Effector memory CD4-positive, alpha-beta T cell (primary cell): ENCODE measurements at places on chromosomes 5 and 9.
A peak's percentile ranks its signal among the peaks of the same experiment; 100 is the strongest.

DNA sequence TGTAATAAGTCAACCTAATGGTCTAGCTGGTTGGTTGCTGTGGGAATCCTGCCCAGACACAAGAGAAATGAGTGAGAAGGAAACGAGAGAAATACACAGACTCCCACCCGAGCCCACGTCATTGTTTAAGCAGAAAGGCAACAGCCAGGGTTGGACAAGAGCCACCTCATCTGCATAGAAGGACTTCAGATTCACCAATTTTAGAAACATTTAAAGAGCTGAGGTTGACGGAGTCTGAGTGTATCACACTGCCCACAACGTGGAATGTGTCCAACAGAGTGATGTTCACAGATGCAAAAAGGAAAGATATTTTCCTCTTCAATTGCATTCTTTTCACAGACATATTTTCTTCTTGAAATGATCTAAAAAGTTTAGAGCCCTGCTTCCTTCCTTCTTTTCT, 349.5 kb downstream of the AGTPBP1 start:
- no peaks in the 10 kb centered on the region for H3K36me3 ChIP-seq
- H3K4me3 ChIP-seq: no peak overlapping the region
- H3K4me1 ChIP-seq: no peaks in the 10 kb centered on the region
- no peak overlapping the region for H3K27ac ChIP-seq
- DNase-seq: no peak

- no peaks in the 10 kb centered on the region for H3K4me1 ChIP-seq
- no peak overlapping the region for H3K4me3 ChIP-seq
- peaks cover 8% of the 10 kb centered on the region for H3K36me3 ChIP-seq
- H3K27ac ChIP-seq: no peak overlapping the region
- DNase-seq: no peak
These were observed 49.4 kb downstream of the JMY start for GRCh38 chr5:79285285-79285684.

- no peaks in the 10 kb centered on the region for H3K27me3 ChIP-seq
- no peak for DNase-seq
- no peaks in the 10 kb centered on the region for H3K36me3 ChIP-seq
- no peak overlapping the region for H3K4me3 ChIP-seq
- no peaks in the 10 kb centered on the region for H3K4me1 ChIP-seq
These were observed 118.7 kb downstream of the LPAR1 start for GRCh38 chr9:110919609-110920008.

DNA sequence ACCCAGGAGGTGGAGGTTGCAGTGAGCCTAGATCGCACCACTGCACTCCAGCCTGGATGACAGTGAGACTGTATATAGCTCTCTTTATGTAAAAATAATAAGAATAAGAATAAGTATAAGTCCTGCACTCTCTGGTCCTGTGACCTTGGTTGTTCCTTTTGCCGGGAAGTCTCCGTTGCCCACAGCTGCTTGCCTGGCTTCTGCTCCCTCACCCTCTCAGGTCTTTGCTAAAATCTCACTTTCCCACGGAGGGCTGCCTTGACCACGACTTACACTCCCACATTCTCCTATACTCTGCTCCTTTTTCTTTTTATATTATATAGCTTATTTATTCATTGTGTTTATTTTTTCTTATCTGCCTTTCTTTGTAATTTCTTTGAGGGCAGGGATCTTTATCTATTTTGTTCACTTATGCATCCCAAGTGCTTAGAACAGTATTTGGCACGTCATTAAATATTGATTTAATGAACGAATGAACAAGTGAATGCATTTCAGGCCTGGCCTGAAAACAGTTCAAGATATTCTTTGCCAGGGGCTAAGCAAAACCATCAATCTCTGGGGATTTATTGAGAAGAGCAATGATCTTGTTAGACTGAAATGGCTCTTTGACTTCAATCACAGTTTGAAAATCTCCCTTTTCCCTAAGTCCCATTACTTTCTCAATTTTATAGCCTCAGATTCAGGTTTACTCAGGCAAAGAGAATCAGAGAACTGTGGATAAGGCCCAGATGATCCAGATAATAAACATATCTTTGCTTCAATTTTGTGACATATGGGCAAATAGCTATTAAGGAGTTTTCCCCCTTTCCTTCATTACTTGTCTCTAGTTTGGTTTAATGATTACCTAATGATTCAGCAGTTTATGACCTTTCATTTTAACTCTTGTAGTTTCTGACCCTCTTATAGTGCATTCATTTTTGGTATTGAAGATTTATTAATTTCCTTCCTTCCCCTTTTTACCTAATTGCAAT, 60.8 kb upstream of the TMC1 start:
- H3K4me3 ChIP-seq: no peak overlapping the region
- H3K4me1 ChIP-seq: peaks cover 5% of the 10 kb centered on the region
- no peak for DNase-seq
- H3K36me3 ChIP-seq: no peaks in the 10 kb centered on the region
- H3K27ac ChIP-seq: no peak overlapping the region
- no peaks in the 10 kb centered on the region for H3K27me3 ChIP-seq

DNA sequence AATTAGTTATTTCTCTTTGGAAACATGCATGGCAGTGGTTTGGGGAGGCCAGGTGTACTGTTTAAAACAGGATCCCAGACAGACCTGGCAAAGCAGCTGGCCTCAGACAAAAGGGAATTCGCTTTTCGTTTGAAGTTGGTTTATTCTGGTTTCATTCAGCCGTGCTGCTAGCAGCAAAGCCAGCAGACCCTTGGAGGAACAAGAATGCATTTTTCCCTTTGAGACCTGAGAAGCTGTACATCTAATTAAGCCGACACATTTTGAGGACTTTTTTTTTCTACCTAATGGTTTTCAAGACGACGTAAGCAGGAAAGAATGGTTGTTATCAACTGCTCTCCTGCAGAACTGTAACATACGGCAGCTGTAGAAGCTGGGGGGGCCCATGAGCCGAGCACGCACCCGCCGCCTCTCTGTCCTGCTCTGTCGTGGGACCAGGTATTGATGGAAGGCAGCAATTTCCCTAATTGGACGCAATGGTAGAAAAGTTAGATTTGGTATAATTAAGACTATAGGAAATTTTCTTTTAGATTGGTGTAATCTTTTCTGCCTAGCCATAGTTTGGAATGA, 13.6 kb downstream of the PLEKHG4B start:
- H3K27me3 ChIP-seq: no peaks in the 10 kb centered on the region
- no peaks in the 10 kb centered on the region for H3K36me3 ChIP-seq
- no peaks in the 10 kb centered on the region for H3K4me1 ChIP-seq
- no peak for DNase-seq
- H3K4me3 ChIP-seq: no peak overlapping the region

DNA sequence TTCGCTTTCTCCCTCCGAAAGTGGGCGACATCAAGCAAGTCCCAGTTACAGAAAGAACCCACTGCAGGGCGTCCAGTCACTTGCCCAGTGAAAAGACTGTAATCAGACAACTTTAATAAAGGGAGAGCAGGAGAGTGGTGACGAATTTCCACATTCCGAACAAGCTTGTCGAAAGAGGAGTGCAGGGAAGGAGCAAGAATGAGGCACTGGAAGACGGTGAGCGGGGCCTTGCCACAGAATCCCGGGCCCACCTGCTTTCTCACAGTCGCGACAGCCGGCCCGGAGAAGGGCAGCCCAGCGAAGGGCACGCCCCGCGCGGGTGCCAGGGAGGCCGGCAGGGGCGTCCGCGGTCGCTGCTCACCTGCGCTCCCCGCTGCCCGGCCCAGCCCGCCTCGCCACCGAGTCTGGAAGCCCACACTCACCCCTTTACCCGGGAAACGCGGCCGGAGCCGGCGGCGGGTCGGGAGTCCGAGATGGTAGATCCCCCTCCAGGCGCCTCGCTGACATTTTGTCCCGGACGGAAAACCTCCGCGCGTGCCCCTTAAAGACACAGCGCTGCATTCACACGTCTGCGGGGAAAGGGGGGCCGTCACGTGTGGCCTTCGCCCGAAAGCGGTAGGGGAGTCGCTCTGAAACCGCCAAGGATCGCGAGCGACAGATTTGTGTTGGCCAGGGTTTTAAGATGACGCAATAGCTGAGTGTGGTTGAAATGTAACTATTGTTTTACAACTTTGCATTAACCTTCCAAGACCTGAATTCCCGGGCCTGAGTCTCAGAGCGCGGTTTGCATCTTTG, at the start of gene ZBED3:
ZBED3 (minus strand) TSS at position 597 of the 795 bp plus-strand sequence. CDS start 9,407 bp downstream, outside the sequence.
- H3K4me3 ChIP-seq: peak within 1 kb of the TSS; percentile 86
- H3K36me3 ChIP-seq: no peaks in the 10 kb centered on the region
- H3K27me3 ChIP-seq: no peaks in the 10 kb centered on the region
- DNase-seq: no peak
- no peak within 1 kb of the TSS for H3K27ac ChIP-seq

- H3K36me3 ChIP-seq: no peaks in the 10 kb centered on the region
- no peak for DNase-seq
- H3K27ac ChIP-seq: no peak overlapping the region
- no peak overlapping the region for H3K4me3 ChIP-seq
These were observed 72.7 kb downstream of the GHR start for GRCh38 chr5:42495914-42496313.

DNA sequence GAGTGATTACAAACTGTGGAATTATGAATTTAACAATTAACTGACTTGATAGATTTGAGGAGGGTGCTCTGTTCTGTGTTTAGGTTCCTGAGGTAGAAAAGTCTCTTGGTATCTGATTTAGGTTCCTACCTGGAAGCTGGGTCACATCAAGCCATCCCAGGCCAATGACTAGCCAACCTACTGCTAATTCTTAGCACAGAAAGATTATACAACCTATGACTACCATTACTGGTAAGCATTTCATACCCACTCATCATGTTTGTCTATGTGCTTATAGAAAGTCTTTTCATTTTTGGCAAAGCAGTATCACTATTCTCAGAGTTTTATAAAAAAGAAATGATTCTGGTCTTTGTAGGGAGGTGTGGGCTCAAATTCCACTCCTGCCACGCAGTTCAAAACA, 49.7 kb downstream of the GNAQ start:
- peaks cover 39% of the 10 kb centered on the region for H3K4me1 ChIP-seq
- no peak overlapping the region for H3K4me3 ChIP-seq
- no peak overlapping the region for H3K27ac ChIP-seq
- H3K36me3 ChIP-seq: no peaks in the 10 kb centered on the region

GRCh38 chr5:78221964-78222451, 72.5 kb downstream of the AP3B1 start:
- H3K4me1 ChIP-seq: no peaks in the 10 kb centered on the region
- H3K4me3 ChIP-seq: no peak overlapping the region
- H3K27me3 ChIP-seq: no peaks in the 10 kb centered on the region
- H3K27ac ChIP-seq: no peak overlapping the region
- DNase-seq: no peak

- DNase-seq: no peak
- no peak overlapping the region for H3K27ac ChIP-seq
- no peaks in the 10 kb centered on the region for H3K36me3 ChIP-seq
- H3K4me1 ChIP-seq: no peaks in the 10 kb centered on the region
- no peaks in the 10 kb centered on the region for H3K27me3 ChIP-seq
These were observed 65.1 kb downstream of the BASP1 start for GRCh38 chr5:17282283-17283120.

DNA sequence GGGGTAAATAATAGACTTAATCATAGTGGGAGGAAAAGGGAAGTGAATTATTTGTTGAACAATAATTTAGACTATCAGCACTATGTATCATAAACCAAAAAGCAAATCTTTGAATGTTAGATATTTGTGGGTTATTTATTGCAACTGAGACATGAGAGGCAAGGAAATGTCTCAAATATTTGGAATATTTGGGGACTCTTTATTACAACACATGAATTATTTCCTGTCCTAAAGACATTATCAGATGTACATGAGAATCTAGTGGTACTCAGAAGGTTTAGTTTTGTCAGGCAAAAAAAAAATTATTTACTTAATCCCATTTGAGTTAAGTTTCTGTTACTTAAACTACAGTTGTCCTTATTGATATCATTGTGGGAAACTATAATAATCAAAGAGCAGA, 91.1 kb downstream of the TLR4 start:
- no peaks in the 10 kb centered on the region for H3K4me1 ChIP-seq
- H3K27me3 ChIP-seq: no peaks in the 10 kb centered on the region
- DNase-seq: no peak
- H3K36me3 ChIP-seq: no peaks in the 10 kb centered on the region
- H3K4me3 ChIP-seq: no peak overlapping the region

GRCh38 chr9:32161209-32161608, 223.2 kb upstream of the ACO1 start:
- no peaks in the 10 kb centered on the region for H3K36me3 ChIP-seq
- no peak overlapping the region for H3K4me3 ChIP-seq
- no peaks in the 10 kb centered on the region for H3K4me1 ChIP-seq
- no peaks in the 10 kb centered on the region for H3K27me3 ChIP-seq

- no peak overlapping the region for H3K4me3 ChIP-seq
- no peak for DNase-seq
- no peaks in the 10 kb centered on the region for H3K36me3 ChIP-seq
- H3K27me3 ChIP-seq: no peaks in the 10 kb centered on the region
These were observed 1280.6 kb upstream of the ACO1 start for GRCh38 chr9:31103836-31104235.

DNA sequence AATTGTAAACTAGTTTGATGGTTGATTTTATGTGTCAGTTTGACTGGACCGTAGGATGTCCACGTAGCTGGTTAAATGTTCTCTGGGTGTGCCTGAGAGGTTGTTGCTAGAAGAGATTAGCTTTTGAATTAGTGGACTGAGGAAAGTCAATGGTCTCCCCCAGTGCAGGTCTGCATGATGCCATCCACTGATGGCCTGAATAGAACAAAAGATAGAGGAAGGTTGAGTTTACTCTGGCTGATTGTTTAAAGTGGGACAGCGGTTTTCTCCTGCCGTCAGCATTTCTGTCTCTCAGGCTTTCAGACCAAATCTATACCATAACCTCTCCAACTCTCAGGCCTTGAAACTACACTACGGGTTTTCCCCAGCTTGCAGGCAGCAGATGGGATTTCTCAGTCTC, 899.2 kb upstream of the WWC1 start:
- no peaks in the 10 kb centered on the region for H3K36me3 ChIP-seq
- H3K27me3 ChIP-seq: no peaks in the 10 kb centered on the region
- H3K27ac ChIP-seq: no peak overlapping the region
- no peaks in the 10 kb centered on the region for H3K4me1 ChIP-seq

DNA sequence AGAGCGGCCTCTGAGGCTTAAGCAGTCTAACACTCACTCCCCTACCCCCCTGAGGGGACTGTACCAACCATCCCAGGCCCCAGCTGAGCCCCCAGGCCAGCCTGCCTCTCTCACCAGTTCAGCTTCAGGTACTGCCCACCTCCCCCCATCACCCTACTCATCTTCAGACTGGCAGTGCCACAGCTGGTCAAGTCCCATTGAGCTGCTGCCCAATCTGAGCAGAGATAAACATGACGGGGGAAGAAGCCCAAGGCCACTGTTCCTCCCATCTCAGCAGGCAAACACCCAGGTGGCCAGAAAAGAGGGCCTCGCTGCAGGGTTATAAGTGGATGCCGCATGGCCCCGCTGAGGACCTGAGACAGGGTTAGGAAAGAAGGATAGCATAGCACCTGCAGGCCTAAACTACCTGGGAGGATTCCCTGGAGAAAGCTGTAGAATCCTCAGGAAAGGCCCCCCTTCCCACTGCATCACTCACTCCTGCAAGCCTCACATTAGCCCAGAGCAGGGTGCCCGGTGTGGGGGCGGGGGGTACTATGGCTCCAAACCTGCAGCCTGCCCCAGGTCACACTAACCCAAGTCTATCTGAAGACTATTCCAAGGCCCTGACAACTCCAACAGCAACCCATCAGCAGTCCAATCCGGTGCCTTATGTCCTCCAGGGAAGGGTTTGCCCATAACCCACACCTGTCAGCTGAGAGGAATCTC, 3.6 kb downstream of the B4GALT1 start:
- no peaks in the 10 kb centered on the region for H3K36me3 ChIP-seq
- peak overlapping the region; percentile 92 for H3K27ac ChIP-seq
- H3K4me3 ChIP-seq: peak overlapping the region; percentile 95
- H3K27me3 ChIP-seq: no peaks in the 10 kb centered on the region
- DNase-seq: no peak
